H4 (cell line): ENCODE measurements at places on chromosomes 4 and X. TPM values are rescaled to one million over a fixed set of nuclear protein-coding genes. Genes with fewer than 3 reads are reported as not detected.
A peak's percentile ranks its signal among the peaks of the same experiment; 100 is the strongest.

PPA2 gene
- 177 and 198 TPM in 2 replicates for total RNA-seq

PNCK gene
- total RNA-seq = 0.70 and 4.4 TPM in 2 replicates

GAGE12H gene
- total RNA-seq = not detected in 2 replicates

MAB21L2 gene
- 52.5 and 54.5 TPM in 2 replicates for total RNA-seq

AFM gene
- not detected in 2 replicates for total RNA-seq

ACE2 gene
- total RNA-seq = not detected in 2 replicates

ANXA3 gene
- 0.35 TPM in 1 of 2 replicates, not detected in the other for total RNA-seq

SNCA gene
- 19.5 and 29.6 TPM in 2 replicates for total RNA-seq

KANTR gene
- total RNA-seq = 2.4 and 2.7 TPM in 2 replicates

SUPT20HL2 gene
- total RNA-seq = not detected in 2 replicates

HSD17B13 gene
- 4.5 and 7.0 TPM in 2 replicates for total RNA-seq

DNA sequence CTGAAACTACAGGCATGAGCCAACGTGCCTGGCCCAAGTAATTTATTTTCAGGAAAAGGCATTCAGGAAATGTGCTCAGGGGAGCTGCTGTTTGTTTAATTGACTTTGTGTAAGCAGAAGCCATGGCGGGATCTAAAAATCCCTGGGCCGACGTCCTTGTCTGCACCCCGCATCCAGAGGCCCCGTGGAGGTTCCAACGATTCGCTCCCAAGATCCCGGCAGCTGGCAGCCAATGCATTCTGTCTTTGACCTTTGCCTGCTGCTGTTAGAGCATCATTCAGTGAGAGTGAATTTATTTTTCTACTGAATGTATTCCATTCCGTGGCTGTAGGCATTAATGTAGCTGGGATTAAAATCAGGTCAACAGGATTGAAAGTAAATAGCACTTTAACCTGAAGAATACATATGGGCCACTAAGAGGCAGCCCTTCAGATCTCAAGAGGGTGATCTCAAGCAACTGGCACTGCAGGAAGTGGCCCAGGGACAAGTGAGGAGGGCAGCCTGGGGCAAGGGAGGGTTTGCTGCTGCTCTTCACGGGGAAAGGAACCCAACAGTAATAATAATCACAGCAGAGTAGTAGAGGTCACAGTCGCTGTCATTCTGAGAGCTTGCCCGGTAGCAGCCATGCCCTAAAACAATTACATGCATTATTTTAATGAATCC lies 75.2 kb downstream of the PSAPL1 start:
- no peak for DNase-seq

GRCh38 chrX:37875675-37876074 lies 28.3 kb upstream of the DYNLT3 start:
- DNase-seq = no peak

DNA sequence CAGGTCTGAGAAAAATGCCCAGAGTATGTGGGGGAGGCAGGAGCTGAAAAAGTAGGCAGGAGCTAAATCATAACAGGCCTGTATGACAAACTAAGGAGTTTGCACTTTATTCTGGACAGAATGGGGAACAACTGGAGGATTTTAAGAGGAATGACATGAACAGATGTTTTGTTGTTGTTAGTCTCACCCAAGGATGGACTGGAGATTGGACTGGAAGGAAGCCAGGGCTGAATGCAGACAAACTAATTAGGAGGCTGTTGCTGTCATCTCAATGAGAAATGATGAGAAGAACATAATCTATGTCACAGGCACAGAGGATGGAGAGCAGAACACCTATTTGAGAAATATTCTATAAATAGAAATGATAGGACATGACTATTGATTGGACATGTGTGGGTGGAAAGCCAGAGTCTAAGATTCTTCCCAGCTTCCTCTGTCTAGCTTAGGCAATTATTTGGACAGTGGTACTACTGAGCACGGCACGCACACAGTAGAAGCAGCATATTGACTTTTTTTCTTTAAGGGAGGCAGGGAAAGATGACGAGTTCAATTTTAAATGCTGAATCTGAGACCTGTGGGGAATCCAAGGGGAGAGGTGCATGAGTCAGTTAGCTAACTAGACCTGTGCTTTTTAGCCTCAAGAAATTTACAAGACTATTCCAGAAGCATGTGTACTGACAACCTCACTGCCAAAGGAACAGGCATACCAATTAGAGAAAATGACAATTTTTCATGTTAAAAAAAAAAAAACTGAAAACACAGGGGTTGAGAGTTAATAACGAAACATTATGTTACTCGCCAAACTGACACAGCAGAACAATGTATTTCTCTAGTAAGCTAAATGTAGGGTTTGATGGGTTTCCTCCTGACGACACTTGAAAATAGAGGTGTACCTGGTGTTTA lies 963 bp upstream of the USO1 start:
- no peak for DNase-seq

- no peak for DNase-seq
Measured at GRCh38 chrX:15530318-15530717, 29.7 kb downstream of the BMX start.

DNA sequence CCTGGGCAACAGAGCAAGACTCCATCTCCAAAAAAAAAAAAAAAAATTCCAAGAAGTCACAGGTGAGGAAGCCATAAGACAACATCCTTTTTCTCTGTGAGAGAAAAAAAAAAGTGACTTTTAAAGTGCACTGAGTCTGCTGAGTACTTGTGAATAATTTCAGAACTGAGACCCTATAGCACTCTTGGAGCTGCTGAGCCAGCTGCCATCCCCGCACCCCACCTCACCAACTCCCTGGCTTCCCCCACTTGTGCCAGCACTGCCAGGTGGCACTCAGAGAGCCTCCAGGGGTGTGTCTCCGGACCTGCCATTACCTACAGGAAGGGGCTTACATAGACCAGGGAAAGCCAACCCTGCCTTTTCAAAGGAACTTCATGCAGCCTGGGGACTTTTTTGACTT lies 39.2 kb upstream of the HS3ST1 start:
- DNase-seq = no peak

- DNase-seq = no peak
Measured at GRCh38 chrX:39163581-39164126, 362.4 kb downstream of the MID1IP1 start.

DNA sequence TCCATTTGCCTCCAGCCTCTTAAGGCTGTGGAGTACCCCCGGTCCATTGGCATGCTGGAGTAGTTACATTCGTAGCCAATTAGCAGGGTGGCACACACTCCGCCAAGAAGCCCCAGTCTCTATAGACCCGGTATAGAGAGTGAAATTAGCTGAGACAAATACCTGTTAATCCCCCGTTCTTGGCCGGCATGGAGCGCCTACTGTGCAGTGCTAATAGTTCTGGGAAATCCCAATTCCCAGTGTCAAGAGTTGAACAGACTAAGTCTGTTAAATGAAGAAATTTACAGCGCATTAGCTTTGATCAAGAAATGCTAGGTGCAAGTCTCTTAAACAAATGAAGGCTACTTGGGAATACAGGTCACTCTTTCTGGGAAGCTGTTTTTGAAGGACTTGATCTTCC lies 127.8 kb upstream of the ARX start:
- no peak for DNase-seq

- no peak for DNase-seq
Measured at GRCh38 chrX:97556359-97556758, 672.7 kb downstream of the RPA4 start.

GRCh38 chr4:52096048-52096447 lies 44.9 kb downstream of the SPATA18 start:
- no peak for DNase-seq

- no peak for DNase-seq
Measured at GRCh38 chr4:2608291-2608690, 71.8 kb downstream of the FAM193A start.

DNA sequence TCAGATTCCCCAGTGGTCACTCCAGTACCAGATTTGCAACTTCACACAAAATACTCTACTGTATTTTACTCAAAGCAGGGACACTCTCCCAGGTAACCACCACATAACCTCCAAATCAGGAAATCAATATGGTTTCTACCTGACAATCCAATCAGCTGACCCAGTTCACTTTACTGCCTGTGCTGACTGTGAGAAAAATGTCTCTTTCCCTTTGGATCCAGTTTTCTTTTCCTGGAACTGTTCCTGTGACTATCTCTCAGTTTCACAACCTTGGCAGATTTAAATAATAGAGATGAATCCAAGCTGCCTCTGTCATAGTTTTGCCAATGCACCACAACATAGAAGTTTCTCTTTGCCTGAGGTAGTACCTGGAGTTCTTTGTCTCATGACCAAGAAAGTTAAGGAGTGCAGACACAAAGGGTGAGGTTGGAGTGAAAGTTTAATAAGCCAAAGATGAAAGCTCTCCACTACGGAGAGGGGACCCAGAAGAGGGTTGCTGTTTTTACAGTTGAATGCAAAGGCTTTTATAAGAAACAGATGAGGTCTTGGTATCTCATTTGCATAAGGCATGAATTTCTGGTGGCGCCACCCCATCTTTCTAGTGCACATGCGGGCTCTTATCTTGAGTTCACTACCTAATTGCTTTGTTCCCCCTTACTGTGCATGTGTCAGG lies 29.7 kb upstream of the IL9R start:
- DNase-seq = no peak

- no peak for DNase-seq
Measured at GRCh38 chr4:139526928-139527327, 29.1 kb downstream of the SETD7 start.

GRCh38 chr4:89482926-89483595 lies 175.5 kb upstream of the GPRIN3 start:
- no peak for DNase-seq

GRCh38 chrX:30822068-30822681 lies 66.9 kb downstream of the TAB3 start:
- no peak for DNase-seq

GRCh38 chr4:118765399-118765798 lies 70.5 kb downstream of the SEC24D start:
- peak; percentile 93 for DNase-seq

GRCh38 chr4:104596189-104596588 lies 101.5 kb upstream of the CXXC4 start:
- DNase-seq = peak; percentile 32

GRCh38 chr4:8106451-8107025 lies 52.1 kb downstream of the ABLIM2 start:
- no peak for DNase-seq

- no peak for DNase-seq
Measured at GRCh38 chr4:158962393-158962792, 140.5 kb upstream of the RAPGEF2 start.

DNA sequence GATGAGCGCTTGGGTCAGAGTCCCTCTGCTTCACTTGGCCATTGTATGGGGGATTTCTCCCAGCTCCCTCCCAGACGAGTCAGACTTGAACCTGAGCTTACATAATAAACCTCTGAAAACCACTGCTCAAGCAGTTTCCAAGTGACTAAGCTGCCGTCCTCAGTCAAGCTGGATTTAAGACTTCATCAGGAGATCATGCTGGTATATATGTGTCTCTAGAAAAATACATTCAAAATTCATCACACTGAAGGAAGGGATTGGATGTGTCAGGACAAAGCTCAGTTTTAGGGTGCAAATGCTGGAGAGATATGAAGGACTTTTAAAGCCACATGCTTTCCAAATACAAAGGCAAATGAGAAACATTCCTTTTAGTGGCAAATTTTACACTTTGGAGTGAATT lies 114.3 kb downstream of the QDPR start:
- DNase-seq = no peak

DNA sequence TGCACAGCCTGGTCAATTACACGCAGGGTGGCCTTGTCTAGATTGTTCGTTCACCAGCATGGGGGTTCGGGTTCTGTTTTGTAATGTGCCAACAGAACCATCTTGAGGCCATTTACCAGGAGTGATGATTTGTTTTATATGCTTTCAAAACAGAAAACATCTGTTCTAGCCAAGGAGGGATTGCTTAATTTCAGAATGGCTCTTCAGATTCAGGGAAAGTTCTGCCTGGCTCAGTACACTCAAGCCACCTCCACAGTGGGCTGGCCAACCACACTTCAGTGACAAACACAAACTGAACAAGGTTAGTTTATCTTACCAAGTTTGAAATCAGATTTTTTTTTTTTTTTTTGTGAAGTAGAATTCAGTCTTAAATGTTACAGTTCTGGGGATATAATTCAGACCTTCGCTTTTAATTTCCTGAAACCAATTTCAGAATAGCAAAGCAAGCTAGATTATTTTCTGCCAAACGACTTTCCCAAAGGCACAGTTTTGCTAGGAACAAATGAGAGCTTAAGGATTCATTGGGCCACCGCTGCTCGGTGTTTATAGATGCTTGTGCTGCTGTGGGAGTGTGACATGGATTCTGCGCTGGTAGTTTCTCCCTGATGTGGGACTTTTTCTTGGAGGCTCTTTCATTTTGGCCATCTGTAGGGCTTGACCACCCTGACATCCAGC lies 23.4 kb downstream of the SMS start:
- DNase-seq = peak; percentile 15

DNA sequence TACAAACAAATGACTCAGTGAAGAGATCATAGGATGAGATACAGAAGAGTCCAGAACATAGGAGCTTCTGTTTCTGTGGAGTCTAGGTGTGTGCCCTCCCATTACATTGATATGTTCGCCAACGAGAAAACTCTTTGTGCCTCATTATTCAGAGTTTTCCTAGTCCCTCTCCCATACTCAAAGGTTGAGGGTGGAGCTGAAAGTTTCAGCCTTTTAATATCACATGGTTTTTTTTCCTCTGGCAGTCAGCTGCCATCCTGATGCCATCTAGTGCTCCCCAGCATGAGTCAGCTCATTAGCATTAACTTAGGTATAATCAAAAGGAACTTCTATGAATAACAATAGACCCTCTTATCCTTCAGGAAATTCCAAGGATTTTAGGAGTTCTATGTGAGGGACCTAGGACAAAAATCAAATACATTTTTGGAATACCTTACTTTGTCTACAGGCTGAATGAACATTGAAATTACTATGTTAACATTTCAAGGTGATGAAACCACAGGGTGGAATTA lies 559.6 kb upstream of the AMOT start:
- DNase-seq = peak; percentile 46

GRCh38 chr4:3115637-3116270 lies 41.3 kb downstream of the HTT start:
- DNase-seq = no peak

- peak; percentile 92 for DNase-seq
Measured at GRCh38 chr4:166675411-166675810, 558.9 kb downstream of the SPOCK3 start.

DNA sequence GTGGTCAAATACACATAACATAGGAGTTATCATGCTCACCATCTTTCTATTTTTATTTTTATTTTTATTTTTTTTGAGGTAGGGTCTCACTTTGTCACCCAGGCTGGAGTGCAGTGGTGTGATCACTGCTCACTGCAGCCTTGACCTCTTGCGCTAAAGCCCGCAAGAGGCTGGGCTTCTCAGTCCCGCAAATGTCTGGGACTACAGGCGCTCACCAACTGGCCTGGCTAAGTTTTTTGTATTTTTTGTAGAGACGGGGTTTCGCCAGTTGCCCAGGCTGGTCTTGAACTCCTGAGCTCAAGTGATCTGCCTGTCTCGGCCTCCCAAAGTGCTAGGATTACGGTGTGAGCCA lies 295 bp upstream of the TLR10 start:
- no peak for DNase-seq

DNA sequence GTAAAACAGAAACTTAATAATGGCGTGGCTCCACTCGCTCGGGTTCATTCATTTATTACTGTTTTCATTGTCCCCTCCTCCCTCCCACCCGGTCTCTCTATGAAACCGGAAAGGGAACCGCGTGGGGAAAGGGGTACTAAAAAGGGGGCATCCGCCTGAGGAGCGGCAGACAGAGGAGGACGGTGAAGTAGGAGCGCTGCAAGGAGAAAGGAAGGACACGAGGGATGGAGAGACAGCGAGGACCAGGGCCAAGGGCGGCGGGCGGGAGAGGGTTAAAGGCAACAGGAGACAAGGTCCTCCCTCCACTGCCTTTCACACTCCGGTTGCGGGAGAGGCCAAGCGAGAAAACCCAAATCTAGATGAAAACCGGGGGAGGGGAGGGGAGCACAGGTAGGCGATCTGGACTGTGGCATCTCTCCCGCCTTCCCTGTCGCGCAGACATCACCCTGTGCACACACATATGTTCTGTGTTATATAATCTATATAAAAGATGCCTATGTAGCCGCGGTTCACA lies 829 bp downstream of the ELOVL6 start:
- peak; percentile 18 for DNase-seq
